ENCODE measurements at places on chromosomes 11 and 22.

DNA sequence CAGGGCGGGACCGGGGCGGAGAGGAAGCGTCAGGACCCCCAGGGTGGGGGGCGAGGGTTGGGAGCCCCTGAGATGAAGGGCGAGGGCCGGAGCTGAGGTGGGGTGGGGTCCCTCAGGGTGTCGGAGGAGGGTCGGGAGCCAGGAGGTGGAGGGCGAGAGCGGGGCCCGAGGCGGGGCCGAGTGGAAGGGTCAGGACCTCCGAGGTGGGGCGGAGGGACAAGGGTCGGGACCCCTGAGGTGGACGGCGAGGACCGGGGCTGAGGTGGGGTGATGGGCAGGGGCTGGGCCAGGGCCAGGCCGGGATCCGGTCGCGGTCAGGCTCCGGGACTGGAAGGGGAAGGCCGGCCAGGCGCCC lies 409 bp downstream of the SMC1B start:
- no peak for DNase-seq

DNA sequence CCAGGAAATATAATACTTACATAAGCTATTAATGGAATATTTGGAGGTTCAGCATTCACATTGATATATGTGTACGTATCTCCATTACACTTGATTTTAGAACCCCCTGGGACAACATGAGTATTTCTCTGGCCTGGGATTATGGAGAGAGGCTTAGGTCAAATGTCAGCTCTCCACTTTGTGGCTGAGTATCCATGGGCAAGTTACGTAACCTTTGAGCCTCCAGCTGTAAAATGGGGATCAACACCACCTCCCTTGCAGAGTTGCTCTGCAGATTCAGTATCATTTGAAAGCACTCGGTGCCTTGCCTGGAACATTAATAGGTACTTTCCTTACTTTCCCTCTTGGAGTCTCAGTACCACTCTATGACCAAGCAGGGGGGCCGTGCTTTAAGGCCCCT lies 33.2 kb downstream of the C22orf31 start:
- no peak for DNase-seq

- DNase-seq, result no peak
Measured at GRCh38 chr11:69241075-69241740, 52.7 kb upstream of the MYEOV start.

DNA sequence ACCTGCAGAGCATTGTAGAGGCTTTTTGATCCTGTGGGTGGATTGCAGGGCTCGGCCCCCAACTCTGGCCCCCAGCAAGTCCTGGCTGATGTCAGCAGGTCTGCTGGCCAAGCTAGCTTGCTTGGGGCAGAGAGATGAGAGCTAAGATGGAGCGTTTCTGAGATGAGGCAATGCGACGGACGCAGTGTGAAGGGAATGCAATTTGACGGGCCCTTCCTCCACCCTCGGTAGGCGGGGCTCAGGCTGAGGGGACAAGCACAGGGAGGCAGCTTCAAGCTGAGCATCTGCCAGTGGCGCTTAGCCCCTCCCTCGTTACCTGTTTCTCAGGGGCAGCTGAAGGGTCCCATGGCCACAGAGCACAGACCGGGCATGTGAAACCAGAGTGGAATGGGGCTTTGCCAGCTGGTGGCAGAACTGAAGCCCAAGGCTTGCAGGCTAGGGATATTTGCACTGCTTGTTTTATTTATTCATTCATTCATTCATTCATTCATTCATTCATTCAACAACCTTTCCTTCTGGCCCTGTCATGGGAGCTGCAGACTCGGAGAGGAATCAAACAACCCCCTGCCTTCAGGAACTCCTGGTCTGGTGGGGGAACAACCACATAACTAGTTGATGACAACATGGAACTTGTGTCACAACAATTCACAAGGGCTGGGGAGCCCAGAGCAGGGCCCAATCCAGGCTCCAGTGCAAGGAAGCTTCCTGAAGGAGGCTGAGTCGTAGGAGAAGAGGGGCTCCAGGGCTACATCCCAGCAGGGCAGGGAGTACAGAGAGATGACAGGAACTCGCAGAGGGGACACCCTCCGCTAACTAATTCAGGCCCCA lies 66.8 kb downstream of the THAP12 start:
- DNase-seq, result no peak

DNA sequence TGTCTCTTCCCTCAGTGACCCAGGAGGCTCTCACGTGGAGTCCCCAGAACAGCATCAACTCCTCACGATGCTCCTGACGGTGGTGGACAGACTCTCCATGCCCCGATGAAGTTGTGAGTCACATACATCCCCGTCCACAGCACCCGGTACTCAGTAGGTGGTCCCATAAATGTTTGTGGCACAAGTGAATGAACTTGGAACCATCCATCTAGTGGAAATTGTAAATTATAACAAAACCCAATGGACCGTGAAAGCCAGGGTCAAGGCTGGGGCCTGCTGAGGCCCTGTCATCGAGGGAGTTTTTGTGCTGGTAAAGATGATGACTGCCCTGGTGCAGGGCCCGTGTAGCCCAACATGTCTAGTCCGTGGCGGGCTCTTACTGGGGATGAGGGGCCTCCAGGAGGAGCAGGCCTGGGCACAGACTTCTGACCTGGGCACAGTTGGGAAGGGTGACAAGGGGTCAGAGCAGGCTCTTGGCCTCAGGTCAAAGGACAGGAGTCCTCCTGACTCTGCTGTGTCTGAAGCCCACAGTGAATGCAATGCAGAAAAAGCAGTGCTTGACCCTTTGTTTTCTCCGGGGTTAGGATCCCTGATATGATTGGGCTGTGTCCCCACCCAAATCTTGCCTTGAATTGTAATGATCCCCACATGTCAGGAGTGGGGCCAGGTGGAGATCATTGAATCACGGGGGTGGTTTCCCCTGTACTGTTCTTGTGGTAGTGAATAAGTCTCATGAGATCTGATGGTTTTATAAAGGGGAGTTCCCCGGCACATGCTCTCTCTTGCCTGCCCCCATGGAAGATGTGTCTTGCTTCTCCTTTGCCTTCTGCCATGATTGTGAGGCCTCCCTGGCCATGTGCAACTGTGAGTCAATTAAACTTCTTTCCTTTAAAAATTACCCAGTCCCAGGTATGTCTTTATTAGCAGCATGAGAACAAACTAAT lies 20.0 kb upstream of the SMIM38 start:
- DNase-seq, result no peak

GRCh38 chr11:126257764-126258163 lies 10.9 kb downstream of the SRPRA start:
- DNase-seq, result no peak

GRCh38 chr22:17444204-17444504 lies 74.9 kb downstream of the CECR2 start:
- no peak for DNase-seq

GRCh38 chr22:35991168-35991567 lies 37.5 kb downstream of the RBFOX2 start:
- DNase-seq, result no peak

DNA sequence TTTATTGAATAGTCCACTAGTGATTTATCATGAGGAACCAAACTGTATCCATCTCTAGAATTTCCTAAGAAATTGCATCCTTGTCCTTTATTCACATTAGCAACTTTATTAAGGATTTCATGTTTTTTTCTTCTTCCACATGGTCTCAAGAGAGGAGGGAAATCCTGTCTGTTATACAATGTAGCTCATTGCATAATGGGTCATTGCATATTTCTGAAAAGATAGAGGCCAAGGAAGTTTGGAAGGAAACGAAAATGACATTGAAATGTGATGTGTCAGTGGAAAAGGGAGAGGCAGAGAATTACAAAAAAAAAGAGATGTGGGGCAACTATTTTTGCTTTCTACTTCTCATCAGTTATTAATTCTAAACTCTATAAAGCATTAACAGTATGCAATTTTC lies 353.1 kb downstream of the METTL15 start:
- DNase-seq, result no peak

GRCh38 chr22:23652711-23653110 lies 20.6 kb upstream of the DRICH1 start:
- DNase-seq, result no peak

GRCh38 chr11:10856689-10857458 lies 979 bp downstream of the ZBED5 start:
- DNase-seq, result no peak

DNA sequence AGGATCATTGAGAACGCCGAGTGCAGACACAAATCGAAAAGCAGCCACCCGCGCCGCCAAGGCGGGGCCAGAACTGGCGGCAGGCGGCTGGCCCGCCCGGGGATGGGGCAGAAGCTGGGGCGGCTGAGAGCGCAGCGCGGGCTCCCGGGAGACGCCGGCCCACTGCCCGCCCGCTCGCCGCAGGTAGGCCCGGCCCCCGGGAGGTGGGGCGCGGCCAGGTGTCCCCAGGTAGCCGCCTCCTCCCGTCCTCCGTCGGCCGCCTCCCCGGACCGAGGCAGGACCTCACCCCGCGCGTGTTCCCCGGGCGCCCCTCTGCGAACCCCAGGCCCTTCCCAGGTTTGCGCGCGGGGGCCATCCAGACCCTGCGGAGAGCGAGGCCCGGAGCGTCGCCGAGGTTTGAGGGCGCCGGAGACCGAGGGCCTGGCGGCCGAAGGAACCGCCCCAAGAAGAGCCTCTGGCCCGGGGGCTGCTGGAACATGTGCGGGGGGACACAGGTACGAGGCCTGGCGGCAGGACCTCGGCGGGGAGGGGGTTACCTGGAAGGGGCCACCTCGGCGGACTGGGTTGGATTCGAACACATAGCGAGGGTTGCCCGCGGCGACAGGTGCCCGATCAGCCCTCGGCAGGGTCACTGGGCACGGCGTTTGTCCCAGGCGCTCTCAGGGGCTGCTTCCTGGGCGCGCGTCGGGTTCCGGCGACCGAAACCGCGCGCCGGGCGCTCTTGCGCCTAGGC lies at the start of gene PRRG4:
PRRG4 (plus strand) TSS at position 248 of the 733 bp plus-strand sequence. CDS start 603 bp downstream, outside the sequence.
- DNase-seq, result peak; percentile 59

DNA sequence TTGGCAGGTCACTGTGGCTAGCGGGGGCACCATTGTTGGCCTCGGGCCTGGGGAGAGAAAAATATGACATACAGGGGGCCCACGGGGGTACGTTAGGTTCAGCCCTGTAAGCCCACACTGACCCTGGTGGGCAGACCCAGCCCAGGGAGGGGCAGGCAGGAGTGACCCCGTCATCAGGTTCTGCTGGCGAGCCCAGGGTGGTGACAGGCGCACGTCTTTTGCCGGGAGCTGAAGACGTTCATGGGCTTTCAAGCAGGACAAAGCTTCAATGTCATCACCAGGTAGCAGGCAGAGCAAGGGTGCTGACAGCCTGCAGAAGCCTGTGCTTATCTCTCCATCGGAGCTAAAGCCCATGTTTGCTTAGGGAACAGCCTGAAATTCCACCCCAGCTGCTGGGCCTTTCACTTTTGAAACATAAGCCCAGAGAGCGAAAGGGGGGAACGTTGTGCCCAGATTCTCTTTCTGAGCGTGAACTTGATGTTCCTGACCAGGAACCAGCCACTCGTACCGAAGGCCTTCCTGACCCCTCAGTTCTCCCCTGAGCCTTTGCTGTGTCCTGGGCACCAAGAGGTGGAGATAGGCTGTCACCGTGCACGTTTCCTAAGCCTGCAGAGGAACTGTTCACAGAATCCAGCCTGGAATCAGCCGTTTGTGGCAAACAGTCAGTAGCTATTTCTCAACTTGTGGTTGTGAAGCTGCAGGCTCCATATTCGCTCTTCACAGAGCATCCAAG lies 74.0 kb upstream of the ATXN10 start:
- DNase-seq, result peak; percentile 17

DNA sequence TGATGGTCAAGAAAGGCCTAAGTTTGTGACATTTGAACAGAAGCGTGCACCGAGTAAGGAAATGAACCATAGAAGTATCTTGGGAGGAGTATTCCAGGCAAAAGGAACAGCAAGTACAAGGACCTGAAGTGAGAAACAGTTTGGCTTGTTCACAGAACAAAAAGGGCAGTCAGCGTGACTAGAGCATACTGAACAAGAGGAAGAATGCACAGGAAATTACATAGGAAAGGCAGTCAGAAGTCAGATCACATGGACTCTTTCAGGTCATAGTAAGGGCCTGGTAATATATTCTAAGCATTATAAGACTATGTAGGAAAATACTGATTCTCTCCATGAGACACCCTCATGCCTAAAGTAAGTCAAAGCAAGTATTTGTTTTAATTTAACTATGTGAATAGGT lies 52.3 kb upstream of the GAB2 start:
- DNase-seq, result no peak

DNA sequence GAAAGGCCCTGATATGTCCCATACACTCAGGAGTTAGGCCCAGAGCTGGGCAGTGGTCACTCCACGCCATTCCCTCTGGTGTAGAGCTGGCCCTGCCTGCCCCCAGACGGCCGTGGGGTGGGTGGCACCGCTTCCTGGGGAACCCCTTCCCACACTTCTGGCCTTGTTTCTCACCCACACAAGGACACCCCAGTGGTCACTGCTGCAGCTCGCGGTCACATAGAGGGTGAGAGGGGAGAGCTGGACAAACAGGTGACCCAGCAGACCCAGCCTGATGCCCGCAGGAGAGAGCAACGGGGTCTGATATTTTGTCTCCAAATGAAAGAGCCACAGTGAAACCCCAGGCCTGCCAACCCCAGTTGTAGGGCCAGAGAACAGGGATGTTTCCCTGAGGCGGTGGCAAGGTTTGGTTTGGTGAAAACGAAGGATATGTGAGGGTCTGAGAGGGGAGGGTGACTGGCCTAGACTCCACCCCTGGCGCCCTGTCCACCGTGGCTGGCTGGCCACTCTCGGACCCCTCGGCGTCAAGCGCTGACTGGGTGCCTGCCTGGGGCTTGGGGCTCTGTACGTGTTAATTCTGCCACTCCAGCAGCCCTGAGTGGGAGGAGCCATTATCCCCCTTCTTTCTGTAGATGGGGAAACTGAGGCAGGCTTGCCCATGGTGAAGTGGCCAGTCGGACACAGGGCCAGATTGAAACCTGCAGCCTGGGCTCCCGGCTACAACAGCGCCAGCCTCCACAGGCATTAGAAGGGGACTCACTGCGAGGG lies 71.0 kb upstream of the PPARA start:
- DNase-seq, result no peak

DNA sequence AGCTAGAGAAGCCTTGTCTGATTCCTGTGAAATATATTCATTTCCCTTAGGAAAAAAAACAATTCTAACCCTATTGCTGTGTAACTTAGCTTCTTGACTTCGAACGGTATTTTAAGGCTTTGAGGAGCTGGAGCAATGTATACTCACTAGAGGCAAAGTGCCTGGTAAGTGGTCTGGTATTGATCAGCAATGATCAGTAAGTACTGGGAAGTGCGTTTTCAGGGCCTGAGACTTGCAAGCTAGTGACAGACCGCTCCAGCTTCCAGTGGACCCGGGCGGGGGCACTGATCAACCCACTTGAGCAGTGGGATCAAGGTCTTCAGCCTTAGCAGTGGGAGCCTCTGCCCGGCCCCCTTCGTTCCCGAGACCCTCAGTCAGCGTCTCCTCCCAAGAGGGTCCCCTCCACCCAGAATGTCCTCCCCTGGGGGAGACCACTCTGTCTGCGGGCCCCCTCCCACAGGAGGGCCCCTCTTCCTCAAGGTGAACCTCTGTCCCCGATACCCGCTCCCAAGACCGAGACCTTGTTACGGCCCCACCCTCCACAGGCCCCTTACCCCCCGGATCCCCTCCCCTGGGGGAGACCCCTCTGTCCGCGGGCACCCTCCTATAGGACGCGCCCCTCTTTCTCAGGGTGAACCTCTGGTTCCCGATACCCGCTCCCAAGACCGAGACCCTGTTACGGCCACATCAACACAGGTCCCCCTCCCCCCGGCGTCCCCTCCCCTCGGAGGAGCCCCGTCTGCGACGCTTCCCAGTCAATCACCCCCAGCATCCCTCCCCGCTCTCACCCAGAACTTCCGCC lies 452 bp upstream of the ATXN10 start:
- DNase-seq, result no peak

Data from NCI-H510A (cell line).